Heart left ventricle (tissue), 16 donors: ENCODE measurements at places on chromosomes 5 and 9. TPM values are rescaled to one million over a fixed set of nuclear protein-coding genes. Genes with fewer than 3 reads are reported as not detected.

The SLC46A2 gene
- total RNA-seq, result not detected

The GRIA1 gene
- total RNA-seq, result 0.07 TPM

The F2RL2 gene
- 0.77 TPM for total RNA-seq

The WNT8A gene
- total RNA-seq, result not detected

The LCN6 gene
- 1.2 TPM for total RNA-seq

The IL33 gene
- total RNA-seq, result 22.9 TPM

The JAKMIP2 gene
- 0.07 TPM for total RNA-seq

The DPP7 gene
- total RNA-seq, result 108 TPM

The CCDC192 gene
- total RNA-seq, result not detected

The PCDHB14 gene
- 4.3 TPM for total RNA-seq

The ASPN gene
- 25.9 TPM for total RNA-seq

The MRPL50 gene
- 15.3 TPM for total RNA-seq

The SLC27A6 gene
- 9.0 TPM for total RNA-seq

The ZNF189 gene
- total RNA-seq, result 34.6 TPM

The ADAMTS16 gene
- total RNA-seq, result not detected

The SLC34A3 gene
- not detected for total RNA-seq

The TAF11L5 gene
- not detected for total RNA-seq

The CCDC69 gene
- 82.5 TPM for total RNA-seq

The NUDT12 gene
- total RNA-seq, result 11.8 TPM

The SLC23A1 gene
- total RNA-seq, result not detected

The UBLCP1 gene
- total RNA-seq, result 14.8 TPM

The BTNL3 gene
- not detected for total RNA-seq

The DMRT3 gene
- total RNA-seq, result not detected

The GPR150 gene
- not detected for total RNA-seq

The SPINK4 gene
- total RNA-seq, result not detected

The ATG10 gene
- 4.7 TPM for total RNA-seq

The PCDHGB3 gene
- total RNA-seq, result 9.8 TPM

The CDH12 gene
- total RNA-seq, result not detected

The ACOT12 gene
- not detected for total RNA-seq

The PCA3 gene
- total RNA-seq, result not detected

The CENPH gene
- total RNA-seq, result 6.9 TPM

The CDKN2B-AS1 gene
- total RNA-seq, result not detected

The ADAMTSL1 gene
- 0.82 TPM for total RNA-seq

The C8G gene
- total RNA-seq, result 2.2 TPM

The SSNA1 gene
- total RNA-seq, result 54.9 TPM

The PTPN3 gene
- 37.0 TPM for total RNA-seq

The CARTPT gene
- total RNA-seq, result not detected

The CA9 gene
- not detected for total RNA-seq

The SLC6A3 gene
- total RNA-seq, result not detected

The LPAR1 gene
- total RNA-seq, result 6.3 TPM

The IL13 gene
- not detected for total RNA-seq

The LCN1 gene
- total RNA-seq, result 0.33 TPM

The NMUR2 gene
- not detected for total RNA-seq

The NAIF1 gene
- 8.9 TPM for total RNA-seq

The NRARP gene
- total RNA-seq, result 7.7 TPM

The LYSMD3 gene
- 21.3 TPM for total RNA-seq

The ZSWIM6 gene
- 14.9 TPM for total RNA-seq

The LCN9 gene
- total RNA-seq, result not detected

The IFNA2 gene
- total RNA-seq, result not detected

The PCDHGC4 gene
- total RNA-seq, result 2.9 TPM

The GRXCR2 gene
- 5.7 TPM for total RNA-seq

The SPATA31D4 gene
- total RNA-seq, result not detected

The EGFLAM gene
- total RNA-seq, result 12.5 TPM

The CNTNAP3B gene
- 2.3 TPM for total RNA-seq

The LRRC19 gene
- not detected for total RNA-seq

The HAPLN1 gene
- 1.2 TPM for total RNA-seq
